Activated CD4-positive, alpha-beta memory T cell treated with anti-CD3 and anti-CD28 coated beads for 36 hours (primary cell): ENCODE measurements at places on chromosomes 11 and 22. TPM values are rescaled to one million over a fixed set of nuclear protein-coding genes. Genes with fewer than 3 reads are reported as not detected.

The GATD1 gene
- 39.1 TPM for total RNA-seq

The RAB38 gene
- 0.76 TPM for total RNA-seq

The FGF3 gene
- not detected for total RNA-seq

The DLG2 gene
- 1.7 TPM for total RNA-seq

DNA sequence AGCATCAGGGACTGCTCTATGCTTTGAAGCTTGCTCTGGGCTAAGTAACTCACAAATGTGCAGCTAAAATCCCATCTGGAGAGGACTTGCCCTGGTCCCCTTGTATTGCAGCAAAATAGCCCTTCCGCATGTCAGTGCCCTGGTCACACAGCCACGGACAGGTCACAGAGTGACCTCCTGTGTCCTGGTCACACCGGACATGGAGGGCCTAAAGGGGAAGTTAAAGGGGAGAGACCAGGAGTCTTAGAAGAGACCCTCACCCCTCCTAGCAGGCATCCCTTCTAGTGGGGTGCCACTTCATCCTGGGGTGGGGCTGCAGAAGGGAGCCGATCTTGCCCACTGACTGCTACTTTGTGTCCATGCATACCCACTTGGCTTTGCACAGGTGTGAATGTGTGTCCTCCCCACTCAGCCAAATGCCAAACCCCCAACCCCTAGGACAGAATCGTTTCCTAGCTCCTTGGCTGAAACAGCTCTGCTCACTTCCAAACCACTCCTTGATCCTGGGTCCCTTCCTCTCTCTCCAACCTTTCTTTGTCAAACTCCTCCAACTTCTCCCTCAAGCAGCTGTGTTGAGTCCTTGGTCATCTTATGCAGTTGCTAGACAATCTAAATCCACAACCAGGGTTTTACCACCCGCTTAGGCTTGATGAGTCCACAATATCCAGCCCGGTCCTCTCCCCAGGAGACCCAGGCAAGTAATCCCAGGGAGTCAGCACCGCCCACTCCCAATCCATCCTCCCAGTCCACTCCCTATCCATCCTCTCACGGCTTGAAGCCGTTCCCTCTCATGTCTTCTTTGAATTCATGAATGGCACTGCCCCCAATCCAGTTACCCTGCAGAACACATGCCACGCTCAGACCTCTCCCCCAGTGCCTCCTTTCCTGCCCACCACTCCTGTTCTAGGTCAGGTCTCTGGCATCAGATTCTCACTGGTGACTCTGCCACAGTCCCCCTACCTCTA is 3.3 kb upstream of the FXYD6 start:
- DNase-seq: no peak

GRCh38 chr11:128515086-128515485 is 72.3 kb downstream of the ETS1 start:
- no peak for DNase-seq
